ENCODE measurements at places on chromosomes 6 and 20.

GRCh38 chr6:70538376-70538775 lies 28.4 kb upstream of the SDHAF4 start:
- DNase-seq, result no peak

DNA sequence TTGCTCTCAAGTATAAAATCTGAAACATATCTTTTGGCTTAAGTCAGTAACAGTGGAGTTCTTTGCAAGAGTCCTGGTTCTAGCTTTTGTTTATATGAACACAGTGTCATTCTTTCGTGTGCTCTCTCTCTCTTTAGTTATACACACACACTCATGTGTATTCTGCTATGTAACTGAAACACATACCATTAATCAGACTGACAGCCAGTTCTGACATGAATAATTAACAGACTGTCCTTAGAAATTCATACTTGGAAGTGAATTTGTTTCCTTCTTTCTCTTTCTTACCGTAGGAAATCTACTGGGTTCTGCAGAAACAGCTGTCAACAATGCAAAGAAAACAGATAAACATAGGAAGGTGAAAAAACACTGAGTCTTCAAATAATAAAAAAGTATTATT lies 2.5 kb downstream of the MCM9 start:
- no peak for DNase-seq

DNA sequence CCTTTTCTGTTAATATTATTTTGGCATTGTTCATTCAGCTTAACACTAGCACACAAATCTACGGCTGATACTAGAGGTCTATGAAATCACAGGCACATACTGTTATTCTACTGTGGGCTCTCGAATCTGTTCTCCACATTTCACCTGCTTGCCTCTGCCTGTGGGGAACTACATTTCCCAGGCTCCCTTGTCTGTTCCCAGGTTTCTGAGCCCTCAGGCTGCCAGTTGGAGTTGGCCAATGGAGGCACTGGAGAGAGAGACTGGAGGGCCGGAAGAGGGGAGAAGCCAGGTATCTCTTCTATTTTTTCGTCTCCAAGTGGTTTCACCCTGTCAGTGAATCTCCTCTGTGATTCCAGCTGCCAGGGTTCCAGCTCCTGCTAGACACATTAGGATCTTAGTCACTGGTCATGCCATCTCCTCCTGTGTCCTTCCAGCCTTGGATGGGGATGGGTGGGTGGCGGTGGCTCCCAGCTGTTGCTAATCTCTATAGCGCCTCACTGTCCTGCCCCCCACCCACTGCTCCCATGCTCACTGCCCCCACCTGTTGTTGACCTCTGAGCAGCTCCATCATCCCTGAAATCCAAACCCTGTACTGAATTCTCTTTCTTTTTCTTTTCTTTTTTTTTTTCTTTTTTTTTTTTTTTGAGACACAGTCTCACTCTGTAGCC lies 188.2 kb downstream of the LRFN2 start:
- DNase-seq, result no peak

DNA sequence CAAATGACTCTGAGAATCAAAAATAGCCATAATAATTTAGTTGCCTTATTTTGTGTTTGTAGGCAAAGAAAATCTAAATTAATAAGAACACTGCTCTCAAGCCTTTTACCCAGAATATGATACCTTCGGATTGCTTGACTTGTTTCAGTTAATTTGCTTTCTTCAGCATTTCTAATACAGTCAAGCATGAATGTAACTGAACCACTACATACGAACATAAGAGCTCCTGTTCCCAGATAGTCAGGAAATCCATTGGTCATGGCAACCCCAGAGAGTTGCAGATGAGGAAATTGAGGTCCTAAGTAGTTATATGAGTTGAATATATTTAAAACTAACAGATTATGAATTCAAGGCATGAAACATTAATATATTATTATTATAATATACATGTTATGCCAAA lies 2.9 kb downstream of the FRK start:
- no peak for DNase-seq

DNA sequence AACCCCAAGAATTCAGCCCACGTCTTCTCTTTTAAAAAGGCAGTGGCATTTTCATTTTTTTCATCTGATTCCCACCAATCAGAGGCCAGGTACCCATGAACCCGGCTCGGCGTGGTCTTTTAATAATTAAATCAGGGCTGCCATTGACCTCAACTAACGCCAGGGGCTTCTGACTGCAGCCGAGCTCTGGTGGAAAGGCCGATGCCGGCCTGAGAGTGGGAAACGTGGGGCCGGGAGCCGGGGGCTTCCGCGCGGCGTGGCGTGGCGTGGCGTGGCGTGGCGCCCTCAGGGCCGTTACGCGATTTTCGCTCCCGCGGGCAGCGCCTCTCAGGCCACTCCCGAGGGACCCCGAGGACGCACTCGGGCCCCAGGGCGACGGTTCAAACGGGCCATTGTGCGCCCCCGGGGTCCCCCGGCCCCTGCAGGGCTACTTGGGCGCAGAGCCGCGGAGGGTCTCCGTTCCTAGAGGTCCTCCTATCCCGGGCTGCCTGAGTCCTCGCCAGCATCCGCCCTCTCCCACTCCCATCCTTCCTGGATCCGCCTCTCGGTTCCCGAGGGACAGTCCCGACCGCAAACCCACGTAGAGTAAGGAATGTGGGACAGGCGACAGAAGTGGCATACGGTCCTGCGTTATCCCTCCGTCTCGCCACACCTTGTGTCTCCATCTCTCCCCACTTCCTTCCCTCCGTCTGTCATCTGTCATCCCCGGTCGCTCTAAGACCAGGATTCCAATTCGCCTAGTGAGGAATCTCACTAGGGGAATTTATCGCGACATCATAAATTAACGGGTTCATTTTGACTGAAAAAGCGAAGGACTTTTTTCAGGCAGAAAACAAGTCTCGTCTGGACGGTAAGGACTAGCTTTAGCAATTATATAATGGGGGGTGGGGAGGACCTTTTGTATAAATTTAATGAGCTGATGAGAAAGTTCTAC lies 876 bp upstream of the TBPL1 start:
- DNase-seq, result peak; percentile 47

- DNase-seq, result no peak
These were observed 88.4 kb upstream of the CEP85L start for GRCh38 chr6:118739696-118740353.

GRCh38 chr6:116666869-116667268 lies 1.7 kb downstream of the ZUP1 start:
- no peak for DNase-seq

DNA sequence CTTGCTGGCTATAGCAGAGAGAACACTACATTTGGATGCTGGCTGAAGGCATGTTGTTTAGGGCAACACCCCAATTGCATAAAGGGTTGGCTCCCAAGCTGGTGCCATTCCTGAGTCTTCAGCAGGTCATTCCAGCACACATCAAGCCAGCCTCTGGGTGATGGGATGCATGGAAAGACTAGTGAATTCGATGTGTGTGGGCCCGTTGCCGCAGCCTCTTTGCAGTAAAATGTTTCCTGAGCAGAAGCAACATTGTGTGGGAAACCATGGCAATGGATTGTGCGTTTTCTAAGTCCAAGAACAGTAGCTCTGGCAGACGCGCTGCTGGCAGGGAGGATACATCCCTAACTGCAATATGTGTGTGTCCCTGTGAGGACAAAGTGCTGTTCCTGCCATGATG lies 142.4 kb upstream of the SLC24A3 start:
- DNase-seq, result no peak

- DNase-seq, result no peak
These were observed 148.2 kb upstream of the MLN start for GRCh38 chr6:33952016-33952415.

GRCh38 chr6:155126727-155127439 lies 131.8 kb downstream of the TIAM2 start:
- no peak for DNase-seq

- no peak for DNase-seq
These were observed 25.1 kb upstream of the TCFL5 start for GRCh38 chr20:62886709-62887058.

GRCh38 chr6:118646977-118647376 lies 4.4 kb downstream of the CEP85L start:
- DNase-seq, result no peak

- DNase-seq, result no peak
These were observed 161.0 kb downstream of the KHDC1L start for GRCh38 chr6:73064266-73064665.

- no peak for DNase-seq
These were observed 258.3 kb upstream of the TCF21 start for GRCh38 chr6:133630651-133631050.

- no peak for DNase-seq
These were observed 13.8 kb upstream of the MMP9 start for GRCh38 chr20:45994761-45995493.

GRCh38 chr6:70219943-70220613 lies 82.8 kb downstream of the COL9A1 start:
- DNase-seq, result no peak

DNA sequence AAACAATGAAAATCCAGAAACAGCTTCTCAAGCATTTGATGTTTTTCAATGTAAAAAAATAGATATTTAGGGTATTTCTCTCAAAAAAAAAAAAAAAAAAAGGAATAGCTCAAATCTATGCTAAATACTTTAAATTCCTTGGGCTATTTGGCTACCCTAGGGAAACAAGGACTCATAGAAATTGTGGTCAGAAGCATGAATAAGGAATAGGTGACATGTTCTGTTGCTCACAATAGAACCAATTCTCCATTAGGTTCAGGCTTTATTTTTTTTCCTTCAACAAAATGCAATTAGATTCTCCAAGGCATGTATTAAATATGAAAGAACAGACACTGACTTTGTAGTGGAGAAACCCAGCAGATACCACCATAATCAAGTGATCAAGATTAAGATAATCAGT lies 904.3 kb upstream of the FLRT3 start:
- DNase-seq, result no peak

GRCh38 chr20:58938541-58938940 lies 42.5 kb upstream of the NELFCD start:
- DNase-seq, result no peak

- no peak for DNase-seq
These were observed 374.9 kb upstream of the NOX3 start for GRCh38 chr6:155830531-155830930.

DNA sequence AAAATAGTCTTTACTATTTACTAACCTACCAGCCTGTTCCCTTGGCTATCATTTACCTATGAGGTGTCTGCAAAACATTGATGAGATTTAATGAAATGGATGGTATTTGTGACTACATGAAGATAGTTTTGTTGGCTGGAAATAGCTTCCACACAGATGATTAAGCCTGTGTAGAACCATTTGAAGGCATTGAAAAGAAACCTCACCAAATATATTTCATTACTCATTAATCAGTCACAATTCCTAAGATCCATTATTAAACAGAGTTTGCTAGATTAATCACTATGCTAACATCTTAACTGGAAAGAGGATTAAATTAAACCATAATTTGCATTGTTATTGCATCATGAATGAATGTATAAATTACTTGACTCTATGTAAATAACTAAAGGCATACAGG lies 560.3 kb downstream of the BMP2 start:
- no peak for DNase-seq

DNA sequence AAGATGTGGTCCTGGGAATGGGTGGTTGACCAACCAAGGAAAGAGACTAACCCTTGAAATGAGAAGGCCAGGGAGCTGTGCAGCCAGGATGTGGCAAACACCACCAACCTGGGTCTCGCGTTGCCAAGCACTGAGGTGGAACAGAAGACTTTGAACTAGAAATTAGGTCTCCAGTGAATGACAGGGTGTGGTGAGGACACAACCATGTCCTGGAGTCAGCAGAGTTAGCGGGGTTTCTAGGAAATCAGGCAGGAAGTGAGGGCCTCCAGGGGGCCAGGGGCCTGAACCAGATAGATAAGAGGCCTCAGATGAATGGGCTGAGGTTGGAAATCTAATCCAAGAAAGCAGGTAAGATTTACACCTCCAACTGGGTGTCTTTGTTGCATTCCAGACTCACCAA lies 353.3 kb upstream of the ARID1B start:
- DNase-seq, result peak; percentile 53

GRCh38 chr6:131781687-131782086 lies 26.1 kb upstream of the ENPP1 start:
- DNase-seq, result no peak

DNA sequence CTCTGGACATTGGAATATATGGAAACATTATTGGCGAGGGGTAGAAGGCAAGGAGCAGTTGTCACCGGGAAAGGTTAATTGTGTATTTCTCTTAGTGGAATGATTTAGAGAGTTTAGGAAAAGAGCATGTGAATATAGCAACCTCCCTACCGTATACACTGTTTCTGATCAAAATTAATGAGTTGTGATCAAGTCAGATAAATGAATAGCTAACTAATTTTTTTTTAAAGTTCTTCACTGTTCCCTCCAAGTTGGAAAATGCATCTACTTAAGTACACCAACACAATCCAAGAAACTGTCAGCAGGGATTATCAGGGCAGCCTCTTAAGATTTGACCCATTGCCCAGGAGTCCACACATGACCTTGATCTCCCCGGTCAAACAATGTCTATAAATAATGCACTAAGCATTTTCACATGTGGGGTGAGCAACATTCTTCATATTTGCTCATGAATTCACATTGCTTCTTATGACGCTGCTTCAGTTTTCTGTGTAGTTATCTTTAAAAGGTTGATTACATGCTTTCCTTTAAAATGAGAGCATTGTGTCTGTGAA lies 680.8 kb upstream of the NRSN1 start:
- DNase-seq, result no peak

GRCh38 chr6:87027021-87027420 lies 67.9 kb downstream of the CGA start:
- no peak for DNase-seq

DNA sequence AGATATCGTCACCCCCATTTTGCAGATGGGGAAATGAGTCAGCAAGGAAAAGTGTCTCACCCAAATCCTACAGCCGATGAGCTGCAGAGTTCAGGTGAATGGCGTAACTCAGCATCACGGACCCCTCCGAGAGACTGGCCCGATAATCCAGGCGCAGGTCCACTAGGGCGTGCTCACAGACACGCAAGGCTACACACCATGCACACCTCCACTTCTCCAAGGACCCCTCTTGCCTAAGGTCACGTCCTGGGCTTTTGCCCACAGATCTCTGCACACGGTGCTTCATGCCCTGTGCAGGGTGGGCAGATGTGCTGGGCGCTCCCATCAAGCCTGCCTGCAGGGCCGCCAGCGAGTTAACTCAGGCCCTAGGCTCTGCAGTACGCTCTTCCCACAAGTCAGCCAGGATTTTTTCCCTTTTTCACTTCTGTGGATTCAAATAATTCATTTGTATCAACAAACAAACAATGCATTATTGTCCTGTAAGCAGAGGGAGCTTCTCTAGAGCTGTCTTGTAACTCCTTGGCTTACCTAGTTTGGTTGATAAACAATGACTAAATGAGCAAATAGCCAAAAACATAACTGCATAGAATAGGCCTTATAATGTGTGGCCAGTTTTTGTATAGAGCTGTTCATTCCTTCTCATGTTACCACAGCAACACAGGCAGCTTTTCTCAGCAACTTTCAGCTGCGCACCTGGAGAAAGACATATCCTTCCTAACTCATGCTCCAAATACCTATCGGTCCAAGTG lies 139.1 kb downstream of the AGPAT4 start:
- DNase-seq, result no peak

DNA sequence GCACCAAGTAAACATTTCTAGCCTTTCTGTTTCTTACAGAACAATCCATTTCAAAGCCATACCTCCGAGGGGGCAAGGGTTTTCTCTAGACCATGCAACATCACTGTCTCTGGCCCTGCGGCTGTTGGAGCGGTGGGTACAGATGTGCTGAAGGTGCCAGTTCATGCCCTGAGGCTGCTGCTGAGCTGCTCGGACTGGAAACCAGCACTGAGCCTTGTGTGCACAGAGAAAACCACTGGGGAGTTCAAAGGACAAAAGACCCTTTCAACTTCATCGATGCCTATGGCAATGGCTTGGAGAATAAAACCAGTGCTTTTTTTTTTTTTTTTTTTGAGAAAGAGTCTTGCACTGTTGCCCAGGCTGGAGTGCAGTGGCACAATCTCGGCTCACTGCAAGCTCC lies 93.3 kb upstream of the IYD start:
- no peak for DNase-seq

GRCh38 chr20:34058831-34059230 lies 53.2 kb downstream of the EIF2S2 start:
- peak; percentile 58 for DNase-seq

Measured in CD4-positive, alpha-beta memory T cell (primary cell).